ENCODE measurements at places on chromosomes 1 and 21.

DNA sequence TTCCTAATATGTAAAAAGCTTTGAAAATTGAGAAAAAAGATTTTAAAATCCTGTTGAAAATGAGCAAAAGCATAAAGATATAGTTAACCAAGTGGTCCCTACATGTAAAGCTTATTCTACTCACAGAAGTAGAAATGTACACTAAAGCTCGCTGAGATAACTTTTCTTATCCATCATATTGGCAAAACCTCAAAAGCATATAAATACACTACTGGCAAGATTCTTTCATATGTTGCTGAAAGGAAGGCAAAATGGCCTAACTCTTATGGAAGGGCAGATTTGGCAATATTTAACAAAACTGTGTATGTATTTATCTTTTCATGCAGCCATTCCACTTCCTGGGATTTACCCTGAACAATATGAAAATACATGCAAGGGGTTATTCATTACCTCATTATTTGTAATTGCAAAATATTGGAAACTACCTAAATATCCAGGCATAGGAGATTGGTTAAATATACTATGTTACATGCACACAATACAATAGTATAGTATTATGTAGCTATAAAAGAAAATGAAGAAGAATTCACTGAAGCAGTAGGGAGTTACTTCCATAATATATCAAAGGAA, 43.2 kb upstream of the LYPLAL1 start:
- DNase-seq = no peak

DNA sequence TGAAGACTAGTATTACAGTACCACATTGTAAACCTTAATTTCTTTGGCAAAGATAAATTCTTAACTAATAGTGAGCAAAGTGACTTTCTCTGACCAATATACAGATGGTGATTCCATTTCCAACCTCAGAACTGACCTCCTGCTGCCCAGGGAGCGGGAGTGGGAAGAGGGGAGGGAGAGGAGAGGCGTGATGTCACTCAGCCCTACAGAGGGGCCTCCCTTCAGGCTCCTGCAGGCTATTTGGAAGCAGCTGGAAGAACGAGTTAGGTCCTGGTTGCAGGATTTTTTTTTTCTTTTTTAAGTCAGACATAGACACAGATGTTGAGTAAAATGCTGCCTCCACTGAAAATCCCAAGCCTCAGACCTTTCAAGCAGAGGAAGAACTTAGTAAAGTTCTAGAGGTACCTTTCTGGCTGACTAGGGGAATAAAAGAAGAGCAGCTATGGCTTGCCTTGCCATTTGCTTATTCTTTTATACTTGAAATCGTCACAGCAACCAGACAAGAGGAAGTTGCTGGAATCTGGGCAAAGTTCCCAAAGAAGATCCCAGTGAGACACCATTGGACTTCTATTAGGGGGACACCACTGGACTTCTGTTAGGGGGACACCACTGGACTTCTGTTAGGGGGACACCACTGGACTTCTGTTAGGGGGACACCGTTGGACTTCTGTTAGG, 54.5 kb downstream of the EXO1 start:
- no peak for DNase-seq

DNA sequence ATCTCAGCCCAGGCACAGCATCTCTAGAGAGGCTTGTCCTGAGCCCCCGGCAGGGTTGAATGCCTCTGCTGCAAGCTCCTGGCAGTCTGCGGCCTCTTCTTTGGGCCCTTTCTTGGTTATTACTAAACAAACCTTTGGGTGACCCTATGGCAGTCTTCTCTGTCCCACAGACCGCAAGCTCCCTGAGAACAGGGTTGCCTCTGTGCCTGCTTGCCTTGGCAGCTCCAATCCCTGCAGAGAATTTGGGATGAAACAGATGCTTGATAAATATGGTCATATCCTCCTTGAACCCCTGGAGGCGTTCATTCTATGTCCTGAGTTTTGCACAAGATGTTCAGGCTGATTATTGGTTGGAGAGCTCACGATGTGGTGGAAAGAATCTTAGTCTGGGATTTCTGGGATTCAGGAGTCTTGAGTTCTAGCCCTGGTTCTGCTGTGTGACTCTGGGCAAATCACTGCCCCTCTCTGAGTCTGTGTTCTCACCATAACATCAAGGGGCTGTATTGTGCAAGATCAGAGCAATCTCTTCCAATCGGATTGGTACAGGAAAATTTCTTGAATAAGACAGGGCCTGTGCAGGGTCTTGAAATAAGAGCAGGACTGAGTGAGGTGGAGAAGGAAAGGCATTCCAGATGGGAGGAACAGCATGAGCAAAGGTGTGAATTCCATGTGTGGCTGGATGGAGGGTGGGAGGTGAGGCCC, 49.6 kb downstream of the EDN2 start:
- DNase-seq = no peak

DNA sequence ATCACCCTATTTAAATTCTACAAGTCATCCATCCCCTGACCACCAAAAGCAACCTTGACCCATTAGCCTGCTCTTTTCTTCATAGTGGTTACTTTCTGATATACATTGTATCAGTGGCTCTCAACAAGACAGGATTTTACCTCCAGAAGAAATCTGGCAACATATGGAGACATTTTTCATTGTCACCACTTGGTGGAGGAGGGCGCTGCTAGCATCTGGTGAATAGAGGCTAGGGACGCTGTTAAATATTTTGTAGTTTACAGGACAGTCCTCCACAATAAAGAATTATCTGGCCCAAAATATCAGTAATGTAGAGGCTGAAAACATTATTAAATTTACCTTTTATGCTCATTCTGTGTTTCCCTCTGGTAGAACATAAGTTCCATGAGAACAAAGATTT, 6.1 kb downstream of the HSPA13 start:
- DNase-seq = no peak

DNA sequence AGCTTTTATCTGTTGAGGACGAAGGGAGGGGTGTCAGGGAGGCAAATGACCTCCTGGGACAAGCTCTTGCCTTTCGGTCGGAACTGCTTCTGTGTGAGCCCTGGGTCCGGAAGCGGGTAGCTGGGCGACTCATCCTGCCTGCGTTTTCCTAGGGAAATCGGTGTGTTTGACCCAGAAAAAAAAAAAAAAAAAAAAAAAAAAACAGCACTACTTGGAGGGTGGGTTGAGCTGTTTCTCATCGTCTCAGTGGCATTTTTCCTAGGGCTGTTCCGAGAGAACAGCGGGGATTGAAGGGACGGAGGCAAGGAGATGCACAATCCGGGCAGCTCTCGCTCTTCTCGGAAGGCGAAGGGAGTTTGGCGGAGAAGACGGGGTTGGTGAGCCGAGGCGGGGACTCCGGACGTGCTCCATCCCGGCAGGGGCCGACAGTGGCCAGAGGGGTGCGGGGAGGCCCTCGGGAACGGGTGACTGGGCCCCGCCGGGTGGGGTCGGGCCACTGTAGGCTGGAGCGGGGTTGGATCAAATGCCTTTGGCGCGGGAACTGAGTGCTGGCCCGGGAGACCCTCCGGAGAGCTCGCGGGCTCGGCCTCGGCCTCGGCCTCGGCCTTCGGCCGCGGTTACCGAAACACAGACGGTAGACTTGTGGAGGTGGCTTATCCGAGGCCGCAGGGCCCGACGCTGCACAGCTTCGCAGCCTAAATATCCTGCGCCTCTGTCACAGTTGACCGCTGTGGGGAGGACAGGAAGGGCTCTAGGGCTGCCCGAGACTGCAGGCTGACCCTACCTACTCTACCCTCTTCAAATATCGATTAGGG, 2.4 kb upstream of the BARHL2 start:
- no peak for DNase-seq

DNA sequence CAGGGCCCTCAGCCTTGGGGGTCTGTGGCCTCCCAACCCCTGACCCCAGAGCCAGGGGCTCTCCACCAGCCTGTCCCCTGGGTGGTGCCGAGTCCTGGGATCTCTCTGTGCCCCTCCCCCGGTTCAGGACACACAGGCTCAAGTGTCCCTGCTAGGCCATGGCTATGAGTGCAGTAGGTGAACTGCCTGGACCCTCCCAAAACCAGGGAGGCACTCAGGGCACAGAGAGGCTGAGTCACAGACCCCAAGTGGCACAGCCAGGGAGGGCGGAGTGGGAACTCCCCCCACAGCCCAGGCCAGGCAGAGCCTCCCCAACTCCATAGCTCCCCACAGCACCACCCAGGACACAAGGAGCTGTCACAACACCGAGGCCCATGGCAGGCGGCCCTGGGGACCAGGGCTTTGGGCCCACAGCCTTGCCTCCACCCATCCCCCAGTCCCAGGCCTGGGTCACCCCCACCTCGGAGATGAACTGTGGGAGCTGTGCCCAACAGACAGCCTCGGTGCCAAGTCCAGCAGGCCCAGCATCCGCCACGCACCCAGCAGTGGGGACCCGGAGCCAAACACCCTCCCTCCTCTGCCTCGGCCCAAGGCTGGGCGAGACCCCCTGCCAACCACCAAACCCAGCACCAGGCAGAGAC, 3.2 kb downstream of the DVL1 start:
- DNase-seq = no peak

Measured in amniotic epithelial cell (primary cell).